ENCODE measurements at places on chromosomes 5 and 9.

- DNase-seq, result peak; percentile 6
Observed at GRCh38 chr9:15999422-16000339, 446.8 kb downstream of the CCDC171 start.

GRCh38 chr9:128068386-128069205, 564 bp downstream of the SLC25A25 start:
- no peak for DNase-seq

GRCh38 chr9:92508018-92508820, 25.9 kb upstream of the ASPN start:
- DNase-seq, result no peak

- DNase-seq, result no peak
Observed at GRCh38 chr5:73213566-73213998, 40.6 kb downstream of the TMEM174 start.

DNA sequence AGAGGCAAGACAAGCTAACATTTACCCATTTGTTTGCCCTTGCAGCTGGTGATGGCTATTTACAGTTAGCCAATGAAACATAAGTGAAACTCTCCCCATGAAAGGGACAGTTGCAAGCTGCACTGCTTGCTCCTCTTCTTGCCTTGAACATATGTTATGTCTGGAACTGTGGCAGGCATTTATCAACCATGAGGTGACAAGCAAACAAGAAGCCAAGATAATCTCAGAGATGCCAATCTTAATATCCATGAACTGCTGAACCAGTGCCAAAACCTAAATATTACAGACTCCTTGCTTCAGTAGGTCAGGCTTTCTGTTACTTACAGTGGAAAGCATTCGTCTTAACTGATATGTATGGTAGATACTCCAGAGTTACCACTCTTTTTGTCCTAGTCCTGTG, 133.4 kb downstream of the ACTBL2 start:
- DNase-seq, result no peak

DNA sequence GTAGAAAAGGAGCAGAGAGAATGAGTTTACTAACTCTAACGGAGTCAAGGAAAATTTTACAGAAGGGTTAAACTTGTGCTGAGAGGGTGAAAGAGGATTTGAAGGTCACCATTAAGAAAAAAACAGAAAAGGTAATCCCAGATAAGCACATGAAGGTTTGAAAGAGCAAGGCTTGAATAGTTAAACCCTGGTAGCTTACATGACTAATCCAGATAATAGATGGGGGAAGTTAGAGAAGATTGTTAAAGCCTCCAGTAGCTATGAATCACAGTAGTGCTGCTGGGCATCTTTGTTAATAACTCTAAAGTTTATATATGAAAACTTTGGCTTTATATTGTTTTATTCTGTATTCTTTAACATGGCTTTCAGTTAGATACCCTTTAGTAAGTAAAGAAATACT, 354.5 kb upstream of the FTMT start:
- DNase-seq, result no peak

Measured in NCI-H460 (cell line).